ENCODE measurements at places on chromosomes 4 and X.
A peak's percentile ranks its signal among the peaks of the same experiment; 100 is the strongest.

- DNase-seq = no peak
Measured at GRCh38 chrX:119518371-119518770, 46.8 kb downstream of the STEEP1 start.

GRCh38 chr4:153904011-153904410, 115.1 kb upstream of the SFRP2 start:
- peak; percentile 6 for DNase-seq

DNA sequence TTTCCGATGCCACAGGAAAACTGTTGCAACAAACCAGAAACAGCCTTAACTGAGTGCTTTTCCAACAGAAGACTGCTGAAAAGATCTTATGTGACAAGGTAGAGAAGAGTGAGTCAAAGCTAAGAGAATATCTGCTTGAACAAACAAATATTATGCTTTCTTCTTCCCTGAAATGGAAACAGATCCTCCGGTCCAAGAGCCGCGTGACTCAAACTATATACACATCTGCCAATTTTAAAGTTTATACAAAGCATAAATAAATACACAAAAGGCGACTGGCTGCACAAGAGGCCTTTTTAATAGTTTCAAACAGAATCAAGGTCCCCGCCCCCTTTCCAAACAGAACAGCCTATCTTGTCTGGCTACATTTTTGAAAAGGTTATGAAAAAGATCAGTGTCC, 329.7 kb upstream of the F9 start:
- no peak for DNase-seq

GRCh38 chr4:78937837-78938236, 1.4 kb downstream of the PAQR3 start:
- DNase-seq = no peak

DNA sequence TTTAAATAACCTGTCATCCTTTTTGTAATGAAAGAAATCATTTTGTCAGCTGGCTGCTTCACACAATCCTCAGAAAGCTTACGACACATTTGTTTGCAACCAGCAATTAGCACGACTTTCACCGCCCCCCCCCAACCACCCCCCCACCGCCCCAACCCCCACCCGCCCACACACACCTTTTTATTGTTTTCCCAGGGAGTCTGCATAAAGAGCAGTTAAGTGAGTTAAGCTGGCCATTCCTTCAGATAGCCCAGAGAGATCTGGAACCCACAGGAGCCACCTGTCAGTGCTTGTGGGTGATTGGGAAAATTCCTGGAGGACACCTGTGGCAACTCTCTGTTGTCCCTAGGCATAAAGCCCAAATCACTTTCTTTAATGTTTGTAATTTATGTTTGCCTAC, 175.7 kb upstream of the FMR1 start:
- no peak for DNase-seq

DNA sequence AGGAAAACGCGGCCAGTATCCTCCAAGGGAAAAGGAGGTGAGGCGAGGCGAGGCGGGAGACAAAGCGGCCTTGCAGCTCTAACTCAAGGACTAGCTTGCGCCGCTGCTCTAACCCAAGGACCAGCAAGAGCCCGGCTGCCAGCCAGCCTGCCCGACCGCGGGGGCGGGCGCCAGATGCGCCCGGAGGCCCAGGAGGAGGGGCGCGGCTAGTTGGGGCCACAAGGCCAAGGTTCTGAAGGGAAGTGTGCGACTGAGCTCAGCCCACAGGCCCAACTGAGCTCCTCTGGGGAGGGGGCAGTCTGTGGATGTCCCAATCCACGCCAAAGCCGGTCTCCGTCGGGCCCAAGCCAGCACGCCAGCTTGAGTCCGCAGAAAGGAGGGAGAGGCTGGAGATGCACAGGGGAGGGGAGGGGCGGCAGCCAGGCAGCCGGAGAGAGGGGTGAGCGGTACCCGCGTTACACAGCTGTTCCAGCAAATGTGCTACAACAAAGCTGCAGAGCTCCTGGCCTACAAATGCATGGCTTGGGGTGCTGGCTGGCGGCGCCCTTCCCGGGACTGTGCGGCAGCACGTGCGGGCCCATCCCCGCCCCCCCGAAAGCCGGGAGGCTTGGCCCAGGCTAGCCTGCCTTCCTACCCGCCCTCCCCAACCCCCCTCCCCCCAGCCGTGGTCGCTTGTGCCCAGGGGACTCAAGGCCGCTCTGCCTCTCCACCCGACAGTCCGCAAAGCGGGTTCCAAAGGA, 637 bp downstream of the AMER1 start:
- DNase-seq = no peak

- DNase-seq = no peak
Measured at GRCh38 chr4:170278460-170278859, 188.7 kb upstream of the AADAT start.

- DNase-seq = no peak
Measured at GRCh38 chr4:78242071-78242470, 184.9 kb downstream of the FRAS1 start.

GRCh38 chr4:164931551-164932324, 45.7 kb downstream of the TRIM61 start:
- no peak for DNase-seq

DNA sequence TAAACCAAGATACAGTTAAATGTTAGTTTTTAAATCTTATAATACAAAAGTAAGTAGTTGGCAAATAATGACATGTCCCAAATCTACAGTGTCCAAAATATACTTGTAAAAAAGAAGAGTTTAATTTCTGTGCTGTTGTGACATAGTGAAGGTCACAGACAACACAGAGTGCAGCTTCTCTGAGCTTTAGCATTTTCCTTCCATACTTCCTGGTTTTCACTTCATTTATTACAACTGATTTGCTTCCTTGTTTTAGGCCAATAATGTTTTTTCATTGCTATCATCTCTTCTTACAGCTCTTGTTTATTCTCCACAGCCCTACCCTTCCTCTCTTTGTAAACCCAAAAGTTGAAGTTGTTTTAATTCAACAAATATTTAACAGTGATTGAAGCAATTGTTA, 132.4 kb upstream of the TET2 start:
- DNase-seq = no peak

- no peak for DNase-seq
Measured at GRCh38 chrX:13868591-13868990, 51.7 kb upstream of the GPM6B start.

DNA sequence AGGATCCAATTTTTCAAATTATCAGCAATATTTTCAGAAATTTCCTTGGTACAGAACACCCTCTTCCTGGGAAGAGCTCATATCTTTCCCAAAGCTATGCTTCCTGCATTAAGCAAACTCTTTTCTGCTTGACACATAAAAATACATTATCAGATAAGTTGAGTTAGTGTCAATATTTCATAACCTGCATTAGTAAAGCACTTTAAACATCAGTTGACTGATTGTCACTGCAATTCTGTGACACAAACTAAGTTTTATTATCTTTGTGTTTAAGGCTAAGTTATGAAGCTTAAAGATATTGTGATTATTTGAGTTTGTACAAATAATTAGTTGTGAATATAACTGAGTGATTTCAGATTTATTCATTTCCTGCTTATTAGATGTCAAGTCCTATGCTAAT, 1045.4 kb upstream of the GRID2 start:
- DNase-seq = no peak

DNA sequence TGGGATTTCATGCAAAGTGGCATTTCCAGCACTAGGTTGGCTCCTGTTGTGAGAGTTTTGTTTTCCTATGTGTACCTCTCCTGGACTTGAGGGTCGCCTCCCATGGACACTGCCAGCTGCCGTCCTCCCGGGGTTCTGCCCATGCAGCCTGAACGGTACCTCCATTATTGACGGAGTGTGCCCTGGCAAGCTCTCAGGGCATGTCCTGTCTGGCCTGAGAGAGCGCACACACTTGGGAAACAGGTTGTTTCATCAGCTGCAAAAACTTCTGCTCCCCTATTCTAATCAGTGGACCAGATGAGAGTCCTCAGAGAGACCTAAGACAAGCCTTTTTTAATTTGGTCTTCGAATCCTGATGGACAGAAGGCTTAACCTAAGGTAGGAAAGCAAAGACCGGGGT, 56.6 kb upstream of the HOPX start:
- no peak for DNase-seq

DNA sequence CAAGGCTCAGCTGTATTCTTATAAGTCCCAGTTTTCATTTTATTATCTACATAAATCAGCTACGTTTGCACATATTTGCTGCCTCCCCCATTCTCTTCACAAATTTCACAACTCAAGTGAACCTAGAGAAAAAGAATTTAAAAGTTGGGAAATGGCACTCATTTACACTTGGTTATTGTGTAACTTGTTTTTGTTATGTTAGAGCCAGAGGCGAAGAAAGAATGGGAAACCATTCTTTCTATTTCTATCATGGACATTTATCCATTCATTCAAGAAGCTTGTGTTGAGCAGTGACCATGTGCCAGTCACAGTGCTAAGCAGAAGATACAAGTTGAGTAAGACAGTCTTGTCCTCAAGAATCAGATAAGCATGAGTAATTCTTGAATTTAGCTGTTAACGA, 13.5 kb downstream of the LIAS start:
- DNase-seq = no peak

GRCh38 chr4:57117491-57117890, 7.3 kb upstream of the IGFBP7 start:
- no peak for DNase-seq

- DNase-seq = no peak
Measured at GRCh38 chr4:168483811-168484210, 3.5 kb upstream of the DDX60L start.

- no peak for DNase-seq
Measured at GRCh38 chrX:40467454-40467853, 113.3 kb upstream of the ATP6AP2 start.

GRCh38 chr4:22897520-22898108, 204.9 kb downstream of the GBA3 start:
- DNase-seq = peak; percentile 7

DNA sequence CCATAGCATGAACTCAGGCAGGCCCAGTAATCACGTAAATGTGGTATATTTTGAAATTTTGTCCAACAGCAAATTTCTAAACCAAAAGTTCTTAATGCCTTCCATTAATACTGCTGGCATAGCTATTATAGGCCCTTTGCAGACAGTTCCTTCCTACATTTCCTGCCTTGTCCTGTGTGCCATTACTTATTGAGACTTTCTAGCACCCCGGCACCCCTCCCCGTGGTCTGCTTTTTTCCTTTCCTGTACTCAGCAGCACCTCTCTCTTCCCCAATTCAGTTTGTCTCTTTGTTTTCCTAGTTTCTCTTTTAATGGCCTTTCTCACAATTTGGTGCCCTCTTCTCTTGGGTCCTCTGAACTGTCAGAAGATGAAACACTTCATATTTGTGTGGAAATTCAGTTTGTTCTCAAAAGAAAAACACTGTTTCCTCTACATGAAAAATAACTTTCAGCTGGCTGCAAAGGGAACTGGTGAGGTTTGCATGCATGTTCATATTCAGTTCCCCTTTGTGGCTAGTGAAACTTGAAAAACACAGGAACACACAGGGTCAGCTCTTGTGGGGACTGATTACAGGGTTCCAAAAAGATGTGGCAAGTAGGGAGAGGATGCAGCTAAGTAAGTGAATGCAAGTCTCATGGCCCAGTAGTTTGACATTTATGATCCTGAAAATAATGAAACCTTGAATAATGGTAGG, 17.1 kb downstream of the GPR34 start:
- DNase-seq = no peak

- DNase-seq = no peak
Measured at GRCh38 chrX:132425744-132426318, 63.0 kb downstream of the MBNL3 start.

- no peak for DNase-seq
Measured at GRCh38 chrX:68462653-68463052, 29.4 kb upstream of the OPHN1 start.

- DNase-seq = no peak
Measured at GRCh38 chr4:140802591-140802990, 46.4 kb upstream of the TBC1D9 start.

DNA sequence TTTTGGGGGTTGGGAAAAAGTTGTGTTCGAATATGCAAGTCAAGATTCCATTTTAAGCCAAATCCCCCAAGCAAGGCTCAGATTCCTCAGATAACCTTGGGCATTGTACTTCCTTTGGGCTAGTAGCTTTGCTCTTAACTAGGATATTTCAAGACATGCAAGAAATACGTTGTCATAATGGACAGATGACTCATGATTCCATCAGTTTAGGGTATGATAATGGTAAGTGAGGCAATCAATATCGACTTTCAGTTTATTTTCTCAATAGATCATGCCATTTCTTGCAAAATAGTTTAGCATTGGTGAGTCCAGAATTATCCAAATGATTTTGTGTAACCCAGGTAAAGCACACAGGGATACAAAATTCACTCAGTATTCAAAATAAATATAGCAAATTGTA, 25.4 kb downstream of the CFAP299 start:
- DNase-seq = no peak

GRCh38 chrX:79266702-79267101, 100.4 kb downstream of the ITM2A start:
- no peak for DNase-seq

- no peak for DNase-seq
Measured at GRCh38 chr4:125316401-125316790, 1.6 kb downstream of the FAT4 start.

- DNase-seq = peak; percentile 16
Measured at GRCh38 chrX:113741744-113742143, 842.1 kb upstream of the HTR2C start.

DNA sequence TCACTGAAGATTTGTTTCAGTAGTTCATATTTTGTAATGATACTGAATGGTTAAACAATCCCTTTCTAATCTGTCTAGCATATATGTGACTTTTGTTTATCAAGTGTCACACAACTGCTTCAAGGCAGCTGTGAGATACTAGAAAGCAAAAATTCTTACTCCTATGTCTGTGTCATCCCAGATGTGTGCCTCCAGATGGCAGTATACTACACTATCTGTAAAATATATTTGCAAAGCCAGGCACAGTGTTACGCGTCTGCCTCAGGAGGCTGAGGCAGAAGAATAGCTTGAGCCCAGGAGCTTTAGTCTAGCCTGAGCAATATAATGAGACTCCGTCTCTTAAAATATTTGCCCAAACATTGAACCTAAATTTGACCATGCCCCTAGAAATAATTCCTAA, 4.0 kb downstream of the NUDT10 start:
- DNase-seq = peak; percentile 10

- DNase-seq = no peak
Measured at GRCh38 chr4:52483186-52483890, 175.8 kb downstream of the USP46 start.

DNA sequence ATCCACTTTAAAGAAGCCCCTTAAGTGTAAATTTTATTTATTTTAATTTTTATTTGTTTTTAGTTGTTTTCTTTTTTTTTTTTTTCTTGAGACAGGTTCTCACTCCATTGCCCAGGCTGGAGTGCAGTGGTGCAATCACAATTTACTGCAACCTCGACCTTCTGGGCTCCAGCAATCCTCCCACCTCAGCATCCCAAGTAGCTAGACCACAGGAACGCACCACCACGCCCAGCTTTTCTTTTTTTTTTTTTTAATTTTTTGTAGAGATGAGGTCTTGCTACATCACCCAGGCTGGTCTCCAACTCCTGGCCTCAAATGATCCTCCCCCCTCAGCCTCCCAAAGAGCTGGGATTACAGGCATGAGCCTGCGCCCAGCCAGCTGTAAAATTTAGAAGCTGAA, 6.0 kb downstream of the SAT1 start:
- DNase-seq = no peak

- peak; percentile 99 for DNase-seq
Measured at GRCh38 chr4:179110356-179110755, 1668.1 kb upstream of the AGA start.

DNA sequence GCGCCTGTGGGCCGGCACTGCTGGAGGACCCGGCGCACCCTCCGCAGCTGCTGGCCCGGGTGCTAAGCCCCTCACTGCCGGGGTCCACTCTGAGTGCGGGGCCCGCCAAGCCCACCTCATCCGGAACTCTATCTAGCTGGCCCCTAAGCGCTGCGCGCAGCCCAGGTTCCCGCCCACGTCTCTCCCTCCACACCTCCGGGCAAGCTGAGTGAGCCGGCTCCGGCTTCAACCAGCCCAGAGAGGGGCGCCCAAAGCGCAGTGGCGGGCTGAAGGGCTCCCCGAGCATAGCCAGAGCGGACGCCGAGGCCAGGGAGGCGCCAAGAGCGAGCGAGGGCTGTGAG, 75.2 kb downstream of the QDPR start:
- no peak for DNase-seq

Data from retinal pigment epithelial cell (primary cell).